A549 treated with CpdA at 1 μM for 4 hours (cell line): ENCODE measurements at places on chromosomes 1 and 21. TPM values are rescaled to one million over a fixed set of nuclear protein-coding genes. Genes with fewer than 3 reads are reported as not detected.

The NBPF20 gene
- 3.6 to 4.2 TPM (median 3.9 TPM) in 5 replicates for total RNA-seq

The PRR9 gene
- not detected in 5 replicates for total RNA-seq

The BRDT gene
- total RNA-seq: not detected in 5 replicates

The VHLL gene
- total RNA-seq: not detected in 5 replicates

The S100A14 gene
- 0.40 to 0.79 TPM (median 0.50 TPM) in 5 replicates for total RNA-seq

The GJA4 gene
- total RNA-seq: not detected in 5 replicates

The GCSAML gene
- not detected in 5 replicates for total RNA-seq

The FAM43B gene
- total RNA-seq: 3.6 to 6.6 TPM (median 5.7 TPM) in 5 replicates

The F5 gene
- 0.05 to 0.24 TPM (median 0.08 TPM) in 5 replicates for total RNA-seq

The OPTC gene
- not detected in 5 replicates for total RNA-seq

The HSPA6 gene
- 1.4 to 11.8 TPM (median 3.5 TPM) in 5 replicates for total RNA-seq

The VSIG8 gene
- 0.07 to 0.14 TPM in 2 of 5 replicates, not detected in the others for total RNA-seq

The FNDC10 gene
- total RNA-seq: 4.7 to 8.5 TPM (median 8.1 TPM) in 5 replicates

The NCMAP gene
- 0.03 to 0.08 TPM (median 0.04 TPM) in 4 of 5 replicates, not detected in the other for total RNA-seq

The TSSK3 gene
- 0.07 TPM in 1 of 5 replicates, not detected in the others for total RNA-seq

The SPRR2A gene
- not detected in 5 replicates for total RNA-seq

The TENT5C gene
- 0.05 to 0.14 TPM (median 0.09 TPM) in 5 replicates for total RNA-seq

The PRAMEF5 gene
- not detected in 5 replicates for total RNA-seq

The CNR2 gene
- not detected in 5 replicates for total RNA-seq

The TGFB2 gene
- 23.7 to 31.9 TPM (median 27.5 TPM) in 5 replicates for total RNA-seq

The RGS18 gene
- not detected in 5 replicates for total RNA-seq

The CFAP107 gene
- total RNA-seq: not detected in 5 replicates

The NUP133 gene
- total RNA-seq: 18.8 to 26.8 TPM (median 23.2 TPM) in 5 replicates
